Activated CD4-positive, alpha-beta memory T cell treated with anti-CD3 and anti-CD28 coated beads for 36 hours (primary cell): ENCODE measurements at places on chromosomes 1 and 21.

DNA sequence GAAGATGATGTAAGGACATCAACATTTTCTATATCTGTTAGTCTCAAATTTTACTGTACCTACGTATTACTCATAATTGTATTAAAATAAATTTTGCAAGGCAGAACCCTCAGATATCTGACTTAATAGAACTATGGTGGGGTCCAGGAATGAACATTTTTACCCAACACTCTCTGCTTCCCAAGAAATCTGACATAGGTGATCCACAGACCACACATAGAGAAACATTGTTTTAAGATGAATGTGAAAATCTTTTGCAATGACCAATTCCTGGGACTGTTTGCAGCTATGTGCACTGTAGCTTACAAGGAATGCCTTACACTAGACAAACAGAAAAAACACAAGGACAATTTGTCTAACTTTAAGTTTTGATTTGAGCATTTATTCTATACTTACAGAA is 645.6 kb upstream of the ADGRL2 start:
- no peak for DNase-seq

DNA sequence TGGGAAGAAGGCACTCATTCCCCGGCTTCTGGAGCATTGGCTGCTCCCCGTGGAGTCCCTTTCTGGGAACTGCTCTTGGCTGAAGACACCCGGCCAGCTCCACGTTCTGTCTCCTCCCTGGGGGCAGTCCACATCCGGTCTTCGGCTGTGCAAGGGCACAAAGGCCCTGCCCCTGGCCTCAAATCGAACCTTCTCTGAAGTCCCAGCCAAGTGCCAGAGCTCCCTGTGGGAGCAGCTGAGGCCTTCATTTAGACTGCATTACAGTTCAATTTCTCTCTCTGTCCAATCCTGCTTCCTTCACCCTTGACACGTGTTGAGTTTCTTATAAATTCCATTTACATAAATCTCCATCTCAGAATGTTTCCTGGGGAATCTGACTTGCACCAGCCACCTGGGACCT is 132.9 kb upstream of the POU3F1 start:
- DNase-seq, result no peak

DNA sequence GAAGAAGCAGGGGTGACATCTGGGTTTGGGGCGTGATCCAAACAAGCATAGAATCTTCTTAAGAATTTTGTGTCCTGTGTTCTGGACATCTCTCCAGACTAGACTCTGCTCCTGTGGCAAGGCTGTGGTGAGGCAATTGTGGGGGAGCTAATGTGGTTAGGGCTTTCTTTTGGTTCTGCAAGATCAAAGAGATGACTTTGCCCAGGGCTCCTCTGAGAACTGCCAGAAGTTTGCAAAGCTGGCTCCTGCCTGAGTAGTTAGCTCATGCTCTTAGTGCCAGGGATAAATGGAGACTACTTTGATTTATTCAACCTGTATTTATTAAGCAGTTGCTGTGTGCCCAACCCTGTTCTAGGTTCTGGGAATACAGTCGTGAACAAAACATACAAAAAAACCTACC is 34.0 kb upstream of the CRNN start:
- DNase-seq, result no peak

DNA sequence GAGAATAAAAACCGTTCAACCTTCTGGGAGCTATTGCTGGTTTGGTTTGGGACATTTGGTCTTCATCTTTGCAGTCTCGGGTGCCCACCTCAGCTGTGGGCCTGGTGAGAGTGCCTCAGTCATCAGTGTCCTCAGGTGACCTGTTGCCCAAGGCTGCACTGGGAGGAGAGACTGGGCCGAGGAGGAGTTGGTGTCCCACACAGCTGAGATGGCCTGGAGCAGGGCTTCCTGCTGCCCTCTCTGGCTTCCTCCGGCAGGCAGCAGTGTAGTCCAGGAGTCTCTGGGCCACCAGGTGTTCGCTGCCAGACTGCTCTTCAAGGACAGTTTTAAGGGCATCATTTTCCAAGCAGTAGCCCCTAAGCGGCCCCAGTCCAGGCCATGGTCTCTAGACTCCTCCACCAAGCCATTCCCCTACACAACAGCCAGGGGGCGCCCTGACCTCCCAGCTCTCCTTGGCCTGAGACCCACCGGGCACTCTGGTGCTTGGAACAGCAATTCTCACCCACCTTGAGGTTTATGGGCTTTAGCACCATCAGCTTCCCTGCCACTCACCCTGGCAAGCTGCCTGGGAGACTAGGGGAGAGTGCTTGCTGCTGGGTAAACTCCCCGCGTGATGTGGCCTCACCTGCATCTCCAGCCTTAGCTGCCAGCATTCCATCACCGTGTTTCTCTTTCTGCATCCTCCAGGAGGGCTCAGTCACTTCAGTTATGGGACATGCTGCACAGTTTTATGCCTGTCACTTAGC is 9.1 kb upstream of the SYTL1 start:
- DNase-seq, result peak; percentile 69

- no peak for DNase-seq
These were observed 61.6 kb downstream of the FHAD1 start for GRCh38 chr1:15308621-15309027.
